ENCODE measurements at places on chromosomes 7 and 10.

DNA sequence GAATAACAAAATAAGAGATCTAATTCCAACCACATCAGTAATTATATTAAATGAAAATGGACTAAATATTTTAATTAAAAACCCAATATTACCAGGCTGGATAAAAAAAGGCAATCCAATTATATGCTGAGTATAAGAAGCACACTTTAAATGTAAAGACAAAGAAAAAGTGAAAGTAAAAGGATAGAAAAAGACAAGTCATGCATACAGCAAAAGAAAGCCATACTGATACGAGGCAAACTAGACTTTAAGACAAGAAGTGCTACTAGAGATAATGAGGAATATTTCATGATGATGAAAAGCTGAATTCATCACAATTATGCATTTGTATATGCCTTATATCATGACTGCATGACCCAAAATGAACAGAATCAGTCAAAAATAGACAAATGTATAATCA, 628.6 kb downstream of the PHTF2 start:
- no peak for DNase-seq

GRCh38 chr10:33669904-33670303, 335.4 kb upstream of the NRP1 start:
- DNase-seq = no peak

DNA sequence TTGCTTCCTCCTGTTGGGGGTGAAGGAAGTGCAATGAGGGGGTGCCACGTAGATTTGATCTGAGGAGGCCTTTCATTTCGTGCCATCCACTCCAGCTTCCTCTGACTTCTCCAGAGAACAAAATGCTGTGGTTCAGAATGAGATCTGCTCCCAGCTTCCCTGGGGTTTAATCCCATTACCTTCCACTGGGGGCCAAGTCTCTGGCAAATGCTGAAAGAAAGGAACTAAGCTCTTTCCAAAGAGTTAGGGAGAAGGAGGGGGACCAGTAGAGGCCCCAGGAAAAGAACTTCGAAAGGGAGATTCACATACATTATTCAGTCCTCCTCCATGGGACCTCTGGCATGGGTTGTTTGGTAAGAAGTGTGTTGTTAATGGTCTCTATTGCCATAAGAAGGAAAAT, 727.0 kb downstream of the TYW1 start:
- no peak for DNase-seq

DNA sequence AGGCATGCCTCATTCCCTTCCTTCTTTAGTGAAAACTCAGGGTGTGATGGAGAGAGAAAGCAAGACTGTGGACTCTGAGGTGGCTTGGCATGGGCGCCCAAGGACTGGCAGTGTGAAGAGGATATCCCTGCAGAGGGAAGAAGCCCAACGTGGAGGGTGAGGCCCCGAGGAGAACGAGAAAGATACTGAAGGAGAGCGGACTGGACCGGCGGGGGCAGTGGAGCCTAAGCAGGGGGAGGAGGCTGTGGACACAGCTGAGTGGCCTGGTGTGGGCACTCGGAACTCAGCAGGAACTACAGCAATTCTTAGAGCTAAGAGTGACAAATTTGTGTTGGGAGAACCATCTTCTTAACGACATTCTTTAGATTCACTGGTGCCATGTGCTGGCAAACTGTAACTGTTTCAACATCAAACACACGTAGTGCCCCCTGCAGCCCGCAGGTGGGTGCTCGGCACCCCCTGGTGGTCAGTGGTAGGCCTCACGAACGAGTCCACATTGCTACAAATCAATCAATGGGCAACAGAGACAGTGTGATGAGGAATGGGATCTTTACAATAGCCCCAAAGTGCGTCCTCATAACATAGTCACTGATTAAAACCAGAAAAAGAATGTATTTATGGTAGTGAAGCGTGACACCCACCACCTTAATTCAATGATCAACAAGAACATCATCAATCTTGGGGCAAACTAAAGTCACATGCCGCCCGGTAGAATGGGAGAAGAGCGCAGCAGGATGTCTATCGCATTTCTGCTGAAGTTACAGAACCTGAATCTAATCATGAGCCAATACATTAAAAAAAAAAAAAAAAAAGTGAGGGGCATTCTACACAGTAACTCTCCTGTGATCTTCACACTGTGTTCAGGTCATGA, 2.0 kb upstream of the SFTPA1 start:
- peak; percentile 34 for DNase-seq

DNA sequence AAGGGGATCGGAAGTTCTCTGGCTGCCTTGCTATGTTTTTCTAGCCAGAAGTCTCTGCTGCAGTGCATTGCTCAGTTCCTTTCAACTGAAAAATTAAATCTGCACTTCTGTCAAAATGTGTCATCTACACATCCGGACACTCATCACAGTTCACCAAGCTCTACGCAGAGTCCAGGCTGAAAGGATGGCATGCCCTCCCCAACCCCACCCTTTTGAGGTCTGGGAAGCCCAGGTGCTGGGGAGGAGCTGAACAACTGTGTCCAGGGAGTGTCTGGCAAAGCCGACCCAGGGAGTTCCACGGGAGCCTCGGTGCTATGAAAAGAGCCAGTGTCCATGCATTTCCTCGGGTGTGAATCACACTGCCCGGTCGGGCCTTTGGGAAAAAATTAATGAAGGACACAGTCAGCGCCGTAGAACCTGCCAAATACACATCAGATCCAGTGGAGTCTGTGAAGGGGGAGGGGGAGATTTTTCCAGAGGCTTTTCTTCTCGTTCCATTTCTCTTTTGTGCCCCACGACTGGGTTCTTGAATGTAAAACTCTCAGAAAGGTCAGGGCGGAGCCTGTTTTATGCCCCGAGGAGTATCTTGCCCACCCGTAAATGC, 757 bp upstream of the PALS2 start:
- peak; percentile 39 for DNase-seq

DNA sequence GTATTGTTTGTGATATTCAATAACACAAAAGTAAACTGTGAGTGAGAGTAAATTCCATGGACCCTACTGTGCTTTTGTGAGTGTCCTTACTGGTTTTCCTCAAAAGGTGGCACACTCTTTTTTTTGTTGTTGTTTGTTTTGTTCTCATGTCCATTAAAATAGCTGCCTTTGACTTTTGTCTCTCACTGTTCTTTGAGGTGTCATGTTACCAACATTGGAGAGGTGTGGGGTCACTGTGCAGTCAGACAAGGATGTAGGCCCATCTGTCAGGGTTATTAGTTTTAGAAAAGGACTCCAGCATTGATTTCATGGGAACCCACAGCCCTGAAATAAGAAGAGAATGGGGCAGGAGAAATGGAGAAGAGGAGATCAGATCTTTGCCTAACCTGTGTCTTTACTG, 383.1 kb downstream of the SORCS3 start:
- DNase-seq = no peak

- DNase-seq = no peak
Observed at GRCh38 chr7:128014811-128015210, 16.4 kb downstream of the LRRC4 start.

DNA sequence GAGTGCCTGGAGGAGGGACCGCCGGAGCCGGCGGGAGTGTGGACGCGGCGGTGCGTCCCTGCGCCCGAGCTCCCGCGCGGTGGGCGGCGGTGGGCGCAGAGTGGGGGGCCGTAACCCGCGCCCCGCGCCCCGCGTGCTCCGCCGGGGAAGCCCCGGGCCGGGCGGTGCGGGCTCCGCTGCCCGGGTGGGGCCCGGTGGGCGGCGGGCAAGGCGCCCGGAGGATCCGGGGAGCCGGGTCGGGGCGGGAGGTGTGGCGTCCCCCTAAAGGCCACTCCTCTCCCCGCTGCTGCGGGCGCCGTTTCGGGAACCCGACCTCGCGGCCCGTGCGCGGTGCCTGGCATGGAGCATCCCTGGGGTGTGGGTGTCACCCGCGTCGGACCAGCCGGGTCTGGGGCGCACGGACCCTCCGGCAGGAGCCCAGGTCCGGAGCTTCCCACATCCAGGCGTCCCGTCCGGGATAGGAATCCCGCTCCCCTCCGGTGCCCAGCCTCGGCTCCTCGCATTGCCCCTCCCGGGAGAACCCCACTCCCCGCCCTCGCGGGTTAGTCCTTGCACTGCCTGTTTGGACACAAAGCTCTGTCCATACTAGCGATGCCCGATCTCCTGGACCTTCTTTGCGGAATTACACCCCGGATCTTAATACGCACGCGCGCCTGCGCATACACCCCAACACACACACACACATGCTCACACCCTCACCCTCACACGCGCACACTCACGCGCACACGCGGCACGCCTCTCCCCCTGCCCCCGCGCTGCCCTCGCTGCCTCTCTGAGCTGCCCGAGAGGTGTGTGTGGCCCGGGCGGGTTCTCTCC, 723 bp downstream of the MTURN start:
- peak; percentile 67 for DNase-seq

DNA sequence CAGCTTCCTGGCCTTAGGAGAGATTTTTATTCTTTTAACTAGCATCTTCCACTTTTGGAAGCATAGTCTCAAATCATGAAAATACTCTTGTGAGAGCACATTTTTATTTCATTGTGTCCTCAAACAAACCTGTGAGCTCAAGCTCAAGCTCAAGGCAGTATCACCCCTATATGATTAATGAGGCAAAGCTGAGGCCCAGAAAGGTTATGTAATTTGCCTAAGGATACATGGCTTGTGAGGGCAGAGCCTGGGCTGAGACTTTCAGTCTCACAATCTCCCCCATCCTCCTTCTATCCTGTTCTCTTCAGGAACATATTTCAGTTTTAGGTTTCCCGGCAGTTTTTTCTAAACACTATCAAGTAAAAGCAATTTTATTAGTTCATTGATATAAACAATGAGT, 359.5 kb downstream of the PTEN start:
- no peak for DNase-seq

- DNase-seq = peak; percentile 12
Observed at GRCh38 chr10:120131183-120131582, 238.7 kb downstream of the SEC23IP start.

GRCh38 chr10:115335366-115335765, 242.2 kb downstream of the ATRNL1 start:
- DNase-seq = no peak

DNA sequence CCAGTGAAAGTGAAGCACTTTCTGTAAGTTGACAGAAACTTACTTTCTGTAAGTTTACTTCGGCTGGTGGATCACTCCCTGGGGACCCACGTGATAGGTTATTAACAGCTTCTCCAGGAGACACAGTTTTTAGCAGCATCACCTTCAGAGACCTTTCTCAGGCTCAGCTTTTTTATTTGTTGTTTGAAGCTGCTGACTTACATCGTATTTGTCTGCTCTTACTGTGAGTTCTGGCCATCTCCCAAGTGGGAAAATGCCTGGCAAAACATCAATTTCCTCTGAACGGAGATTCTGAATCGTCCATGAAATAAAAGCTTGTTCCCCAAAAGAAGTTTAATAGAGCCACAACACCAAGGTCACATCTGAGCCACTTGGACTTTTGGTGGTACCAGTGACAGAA, 178.7 kb upstream of the PODXL start:
- DNase-seq = no peak

GRCh38 chr7:55774327-55775050, 88.1 kb downstream of the SEPTIN14 start:
- DNase-seq = no peak

DNA sequence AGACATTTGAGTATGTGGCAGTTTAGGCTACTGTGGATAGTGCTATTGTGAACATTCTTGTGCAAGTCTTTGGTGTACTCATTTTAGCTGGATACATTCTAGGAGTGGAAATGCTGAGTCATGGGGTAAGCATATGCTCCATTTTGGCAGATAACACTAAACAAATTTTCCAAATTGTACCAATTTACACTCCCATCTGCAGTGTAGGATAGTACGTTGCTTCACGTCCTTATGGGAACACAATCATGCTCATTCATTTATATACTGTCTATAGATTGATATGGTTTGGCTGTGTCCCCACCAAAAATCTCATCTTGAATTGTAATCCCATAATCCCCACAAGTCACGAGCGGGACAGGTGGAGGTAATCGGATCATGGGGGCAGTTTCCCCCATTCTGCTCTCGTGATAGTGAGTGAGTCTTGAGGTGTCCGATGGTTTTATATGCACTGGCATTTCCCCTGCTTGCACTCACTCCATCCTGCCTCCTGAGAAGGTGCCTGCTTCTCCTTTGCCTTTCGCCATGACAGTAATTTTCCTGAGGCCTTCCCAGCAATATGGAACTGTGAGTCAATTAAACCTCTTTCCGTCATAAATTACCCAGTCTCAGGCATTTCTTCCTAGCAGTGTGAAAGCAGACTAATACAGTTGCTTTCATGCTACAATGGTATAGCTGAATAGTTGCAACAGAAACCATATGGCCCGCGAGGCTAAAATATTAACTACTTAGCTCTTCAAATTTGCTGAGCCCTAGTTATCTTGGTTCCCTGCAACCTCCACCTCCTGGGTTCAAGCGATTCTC, 25.6 kb downstream of the RNF216 start:
- no peak for DNase-seq

DNA sequence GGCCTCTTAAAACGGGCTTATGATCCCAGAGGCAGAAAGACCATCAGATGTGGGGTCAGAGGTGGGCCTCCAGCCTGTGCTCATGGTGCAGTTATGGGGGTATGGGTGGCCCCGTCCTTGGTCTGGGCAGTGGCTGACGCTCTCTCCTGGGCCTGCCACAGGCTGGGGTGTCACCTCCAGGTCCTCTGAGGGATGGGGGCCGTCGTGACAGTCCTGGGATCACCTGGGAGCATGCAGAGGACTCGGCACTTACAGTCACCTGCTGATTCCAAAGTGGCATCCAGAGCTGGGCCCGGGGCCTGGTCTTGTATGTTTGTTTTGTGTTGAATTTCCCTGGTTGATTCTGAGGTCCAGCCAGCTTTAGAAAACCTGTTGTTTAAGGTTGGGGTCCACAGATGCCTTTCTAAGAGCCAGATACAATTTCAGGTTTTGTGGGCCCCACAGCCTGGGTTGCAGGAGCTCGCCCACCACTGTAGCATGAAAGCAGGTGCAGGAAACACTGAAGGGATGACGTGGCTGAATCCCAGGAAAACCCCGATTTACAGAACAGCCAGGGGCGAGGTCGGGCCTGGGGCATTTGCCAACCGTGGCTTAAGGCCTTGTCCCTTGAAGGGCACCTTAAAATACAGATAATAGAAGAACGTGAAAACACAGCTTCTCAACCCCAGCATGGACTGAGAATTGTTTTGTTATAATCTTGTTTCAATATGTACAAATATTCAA, 170.7 kb upstream of the PPP2R2D start:
- DNase-seq = no peak

- no peak for DNase-seq
Observed at GRCh38 chr10:104688251-104689042, 47.4 kb downstream of the SORCS3 start.
